ENCODE measurements at places on chromosomes 5 and 9. TPM values are rescaled to one million over a fixed set of nuclear protein-coding genes. Genes with fewer than 3 reads are reported as not detected.

- no peaks in the 10 kb centered on the region for H3K27me3 ChIP-seq
- peaks cover 6% of the 10 kb centered on the region for H3K4me1 ChIP-seq
- H3K27ac ChIP-seq = no peak overlapping the region
- no peak overlapping the region for H3K4me3 ChIP-seq
Observed at GRCh38 chr9:70607329-70607728, 192.9 kb upstream of the KLF9 start.

- H3K4me3 ChIP-seq = no peak overlapping the region
- no peaks in the 10 kb centered on the region for H3K27me3 ChIP-seq
- no peak for DNase-seq
Observed at GRCh38 chr9:116378873-116379272, 225.3 kb downstream of the PAPPA start.

Gene CSF2
- total RNA-seq = not detected

DNA sequence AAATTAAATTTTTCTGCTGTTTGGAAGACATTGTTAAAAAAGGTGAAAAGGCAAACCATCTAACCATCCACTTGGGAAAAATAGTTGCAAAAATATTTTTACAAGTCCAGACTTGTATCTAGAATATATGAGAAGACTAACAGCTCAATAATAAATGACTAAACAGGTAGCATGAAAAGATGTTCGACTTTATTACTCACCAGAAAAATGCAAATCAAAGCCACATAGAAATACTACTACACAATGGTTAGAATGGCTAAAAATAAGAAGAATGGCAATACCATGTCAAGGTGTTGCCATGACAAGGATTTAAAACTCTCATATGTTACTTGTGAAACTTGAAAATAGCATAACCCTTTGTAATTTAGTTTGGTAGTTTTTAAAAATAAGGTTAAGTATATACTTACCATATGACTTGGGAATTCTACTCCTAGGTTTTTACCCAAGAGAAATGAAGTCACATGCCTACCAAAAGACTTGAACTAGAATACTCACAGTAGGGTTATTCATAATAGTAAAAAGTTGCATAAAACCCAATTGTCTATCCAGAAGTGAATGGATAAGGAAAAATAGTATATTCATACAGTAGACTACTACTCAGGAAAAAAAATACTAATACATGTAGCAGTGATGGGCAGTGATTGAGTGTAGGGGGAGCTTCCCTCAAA lies 93.8 kb downstream of the VPS13A start:
- H3K27ac ChIP-seq = no peak overlapping the region
- H3K36me3 ChIP-seq = peaks cover 27% of the 10 kb centered on the region
- no peak for DNase-seq
- no peak overlapping the region for H3K4me3 ChIP-seq

DNA sequence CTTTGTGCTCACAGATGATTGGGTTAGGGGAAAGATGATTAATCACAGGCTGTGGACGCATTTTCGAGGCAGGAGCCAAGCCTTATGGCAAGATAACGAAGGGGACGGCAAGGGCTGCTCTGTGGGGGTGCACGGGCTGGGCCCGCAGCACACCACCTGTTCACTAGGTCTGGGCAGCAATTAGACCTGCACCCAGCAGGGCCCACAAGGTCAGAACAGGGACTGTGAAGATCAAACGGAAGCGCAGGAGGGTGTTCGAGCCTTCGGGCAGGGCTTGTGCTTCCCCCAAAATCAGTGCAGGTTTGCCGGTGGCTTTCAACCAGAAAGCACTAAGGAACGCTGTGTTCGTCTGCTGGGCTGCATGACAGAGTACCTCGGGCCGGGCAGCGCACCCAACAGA lies 73.7 kb downstream of the UBE2QL1 start:
- H3K4me1 ChIP-seq = no peaks in the 10 kb centered on the region
- H3K27ac ChIP-seq = no peak overlapping the region
- H3K36me3 ChIP-seq = no peaks in the 10 kb centered on the region
- H3K27me3 ChIP-seq = no peaks in the 10 kb centered on the region
- no peak for DNase-seq
